Sciatic nerve (tissue), 2 donors: ENCODE measurements at places on chromosomes 5 and 9. TPM values are rescaled to one million over a fixed set of nuclear protein-coding genes. Genes with fewer than 3 reads are reported as not detected.

DNA sequence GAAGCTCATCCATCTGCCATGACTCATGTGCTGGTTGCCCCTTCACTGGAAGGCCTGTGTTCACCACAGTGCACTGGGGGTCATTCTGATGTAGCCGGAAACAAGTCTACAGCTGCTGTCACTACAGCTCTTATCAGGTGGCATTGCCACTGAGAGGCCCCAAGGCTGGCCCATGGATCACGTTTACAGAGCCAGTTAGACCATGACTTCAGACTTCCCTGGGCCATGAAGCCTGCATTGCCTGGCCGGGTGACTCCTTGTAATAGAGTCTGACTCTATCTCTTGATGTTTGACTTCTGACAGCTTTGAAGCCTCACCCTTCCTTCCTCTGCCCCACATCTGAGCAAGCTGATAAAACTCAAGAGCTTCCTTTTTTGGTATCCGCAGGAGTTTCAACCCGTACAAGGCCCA is 473.5 kb upstream of the DAP start:
- DNase-seq, result no peak

GRCh38 chr9:37284636-37285035 is 137.9 kb upstream of the GRHPR start:
- DNase-seq, result no peak

GRCh38 chr5:171258737-171259415 is 50.2 kb upstream of the TLX3 start:
- no peak for DNase-seq

- no peak for DNase-seq
Measured at GRCh38 chr5:124262991-124263571, 483.4 kb downstream of the ZNF608 start.

DNA sequence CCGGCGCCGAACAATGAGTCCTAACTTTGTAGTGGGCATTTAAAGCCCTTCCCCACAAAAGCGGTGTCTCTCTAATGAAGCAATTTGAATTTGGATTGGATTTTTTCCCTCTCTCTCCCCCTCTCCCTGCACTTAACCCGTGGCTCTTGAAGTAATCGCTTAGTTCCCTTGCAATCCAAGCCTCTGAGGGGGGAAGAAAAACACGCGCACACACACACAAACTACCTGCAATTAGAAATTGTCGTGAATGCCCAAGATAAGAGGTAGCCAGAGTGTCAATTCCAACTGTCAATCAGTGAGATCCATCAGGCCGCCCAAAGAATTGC is 1.2 kb downstream of the LHX6 start:
- DNase-seq, result no peak

Gene TEK
- total RNA-seq, result 20.5 TPM
